ENCODE measurements at places on chromosomes 5 and 9.
A peak's percentile ranks its signal among the peaks of the same experiment; 100 is the strongest.

GRCh38 chr9:120936011-120936763, 9.6 kb upstream of the TRAF1 start:
- peak; percentile 97 for DNase-seq

GRCh38 chr9:137240318-137240840, 708 bp upstream of the TUBB4B start:
- DNase-seq = peak; percentile 80

DNA sequence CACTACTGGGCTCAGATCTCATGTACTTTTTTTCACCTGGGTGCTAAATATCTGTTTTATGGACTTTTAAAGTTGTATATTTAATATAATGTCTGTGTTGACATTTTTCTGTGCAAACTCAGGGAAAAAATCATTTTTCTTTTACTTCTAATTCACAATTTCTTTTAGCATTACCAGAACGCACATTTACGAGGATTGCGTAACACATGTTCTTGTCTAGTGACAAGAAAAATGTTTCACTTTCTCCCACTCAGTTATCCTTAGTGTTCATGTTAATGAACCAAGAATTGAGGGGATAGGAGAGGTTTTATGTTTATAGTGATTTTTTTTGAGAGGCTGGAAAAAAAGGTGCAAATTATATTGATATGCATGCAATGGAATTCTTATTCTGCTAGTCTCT, 86.3 kb upstream of the PJA2 start:
- peak; percentile 24 for DNase-seq

DNA sequence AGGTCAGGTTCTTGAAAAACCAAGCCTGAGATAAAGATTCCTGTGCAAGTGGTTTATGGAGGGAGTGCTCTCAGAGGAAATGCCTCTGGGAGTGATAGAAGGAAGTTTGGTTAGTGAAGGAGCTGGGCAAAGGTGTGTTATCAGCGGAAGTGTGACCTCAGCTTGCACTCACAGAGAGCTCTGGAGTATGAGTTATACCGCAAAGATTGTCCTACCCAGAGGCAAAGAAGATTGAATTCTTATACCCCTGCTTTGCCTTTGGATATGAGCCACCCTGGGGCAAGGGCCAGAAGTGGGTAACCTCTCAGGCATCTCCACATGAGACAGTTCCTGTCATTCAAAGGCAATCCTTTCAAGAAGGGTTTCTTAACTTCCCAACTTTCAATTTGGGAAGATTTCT, 145.6 kb downstream of the MUSK start:
- no peak for DNase-seq

GRCh38 chr9:86471171-86471815, 117.1 kb upstream of the TUT7 start:
- DNase-seq = no peak
